ENCODE measurements at places on chromosomes 13 and 19.
A peak's percentile ranks its signal among the peaks of the same experiment; 100 is the strongest.

GRCh38 chr19:39112338-39112890 lies 13.2 kb upstream of the PAK4 start:
- no peak for DNase-seq

GRCh38 chr19:982567-983170 lies 1.5 kb upstream of the WDR18 start:
- DNase-seq, result peak; percentile 88

GRCh38 chr19:42052241-42052863 lies 17.7 kb downstream of the GRIK5 start:
- no peak for DNase-seq

GRCh38 chr13:45167611-45168554 lies 33.0 kb downstream of the KCTD4 start:
- DNase-seq, result peak; percentile 67

DNA sequence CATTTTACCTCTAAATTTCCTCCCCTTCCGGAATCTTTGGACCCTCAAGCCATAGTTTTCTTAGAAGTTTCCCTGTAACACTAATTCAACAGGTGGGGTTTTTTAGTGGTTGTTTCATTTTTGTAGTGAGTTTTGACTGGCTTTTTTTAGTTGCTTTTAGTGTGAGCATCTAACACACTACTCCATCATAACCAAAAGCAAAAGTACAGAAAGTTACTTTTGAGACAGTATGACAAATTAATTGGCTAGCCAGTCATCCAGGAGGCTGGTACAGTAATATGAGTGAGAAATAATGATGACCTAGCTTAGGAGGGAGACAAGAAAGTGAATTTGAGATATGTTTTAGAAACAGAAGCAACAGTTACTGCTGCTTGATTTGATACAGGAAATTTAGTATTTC lies 71.5 kb downstream of the DNAJC15 start:
- no peak for DNase-seq

All from upper lobe of right lung (tissue), 1 donor.